Effector memory CD4-positive, alpha-beta T cell (primary cell): ENCODE measurements at places on chromosomes 4 and X.

GRCh38 chrX:117508021-117508420 lies 608.6 kb downstream of the KLHL13 start:
- DNase-seq, result no peak

GRCh38 chrX:9947131-9947794 lies 19.9 kb upstream of the CLDN34 start:
- no peak for DNase-seq

GRCh38 chrX:150984169-150984824 lies 1.2 kb downstream of the HMGB3 start:
- no peak for DNase-seq

- no peak for DNase-seq
Measured at GRCh38 chrX:118356154-118356701, 10.3 kb downstream of the WDR44 start.

GRCh38 chrX:103107836-103108235 lies 14.9 kb upstream of the NXF3 start:
- DNase-seq, result no peak

DNA sequence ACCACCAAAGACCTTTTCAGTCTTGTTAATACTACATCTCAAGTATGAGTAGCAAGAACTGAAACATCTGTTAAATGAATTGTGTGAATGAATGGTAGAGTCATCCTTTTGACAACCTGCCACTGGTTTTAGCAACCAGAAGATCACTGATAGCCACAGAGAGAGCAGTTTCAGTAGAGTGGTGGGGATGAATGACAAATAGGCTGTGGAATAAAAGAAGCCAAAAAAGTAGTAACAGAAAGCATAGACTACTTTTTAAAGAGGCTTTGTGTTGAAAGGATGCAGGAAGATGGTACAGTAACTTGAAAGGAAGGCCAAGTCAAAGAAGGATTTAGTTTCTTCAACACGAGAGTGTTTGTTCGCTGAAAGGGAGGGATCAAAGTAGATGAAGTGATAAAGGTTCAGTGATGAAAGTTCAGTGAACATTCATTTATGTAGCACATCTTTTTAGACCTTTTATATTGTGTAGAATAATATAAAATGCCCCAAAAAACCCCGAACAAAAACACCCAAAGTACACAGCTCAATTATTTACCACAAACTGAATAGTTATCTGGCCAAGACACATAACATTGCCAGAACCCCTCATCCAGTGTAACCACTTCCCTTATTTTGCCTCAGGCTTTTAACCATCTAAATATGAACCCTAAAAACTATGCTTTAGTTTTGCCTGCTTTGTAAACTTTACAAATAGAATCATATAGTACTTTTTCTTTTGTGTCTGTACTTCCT lies 40.1 kb upstream of the EIF1AX start:
- no peak for DNase-seq

GRCh38 chrX:48745222-48745621 lies 16.3 kb upstream of the GLOD5 start:
- no peak for DNase-seq

GRCh38 chr4:41935652-41936021 lies 408 bp downstream of the TMEM33 start:
- DNase-seq, result peak; percentile 2

DNA sequence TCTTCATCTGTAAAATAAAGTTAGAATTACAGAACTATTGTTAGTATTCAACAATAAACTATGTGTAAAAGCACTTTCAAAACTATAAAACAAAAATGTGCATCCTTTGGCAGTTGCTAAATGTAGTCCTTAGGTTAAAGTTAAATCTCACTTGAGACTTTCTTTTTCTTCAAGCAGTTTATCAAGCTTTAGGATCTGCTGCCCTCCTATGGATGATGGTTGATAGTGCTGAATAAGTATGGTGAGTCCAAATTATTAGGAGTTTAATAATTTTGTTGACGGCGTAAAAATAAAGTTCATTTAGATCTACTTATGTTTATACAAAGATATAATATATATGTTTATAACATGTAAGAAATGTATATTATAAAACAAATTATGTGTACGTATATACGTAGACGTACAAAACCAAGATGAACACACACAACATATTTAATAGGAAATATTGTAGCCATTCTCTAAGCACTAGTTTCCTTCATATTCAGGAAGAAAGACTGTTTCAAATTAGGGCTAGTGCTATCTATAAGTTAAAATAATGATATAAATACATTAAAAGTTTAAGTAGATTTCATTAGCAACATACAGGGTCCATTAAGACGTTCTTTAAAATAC lies 22.3 kb downstream of the UGT2A2 start:
- no peak for DNase-seq

DNA sequence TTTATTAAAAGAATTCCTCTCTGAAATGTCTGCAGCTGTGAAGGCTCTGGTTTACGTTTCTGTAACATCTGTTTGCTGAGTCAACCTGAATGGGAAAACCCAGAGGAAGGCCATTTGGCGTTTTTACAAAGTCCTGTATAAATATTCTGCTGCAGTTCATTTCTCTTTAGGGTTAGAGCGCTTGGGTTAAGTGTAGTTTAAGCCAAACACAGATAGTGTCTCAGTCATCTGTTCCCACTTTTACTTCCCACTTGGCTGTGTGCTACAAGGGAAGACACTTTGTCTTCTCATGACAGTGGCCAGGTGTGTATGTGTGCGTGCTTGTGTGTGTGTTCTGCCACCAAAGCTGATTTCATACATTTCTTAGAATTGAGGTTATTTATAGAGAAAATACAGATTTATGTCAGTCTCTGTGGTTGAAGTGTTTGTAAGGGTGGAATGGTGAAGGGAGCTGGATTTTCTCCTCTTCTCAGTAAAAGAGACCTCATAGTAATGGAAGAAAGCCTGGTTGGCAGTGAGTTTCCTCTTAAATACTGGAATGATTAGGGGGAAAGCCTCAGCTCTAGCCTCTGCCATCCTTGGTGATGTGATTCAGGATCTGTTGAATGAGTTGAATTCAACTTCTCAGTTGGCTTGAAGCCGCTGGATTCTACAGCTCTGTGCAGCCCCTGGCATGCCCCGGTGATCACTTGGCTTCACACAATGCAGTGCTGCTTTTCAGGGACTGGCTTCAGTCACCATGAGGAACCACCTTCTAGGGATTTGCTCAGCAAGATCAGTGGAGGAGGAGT lies 50.6 kb downstream of the JADE1 start:
- no peak for DNase-seq

- DNase-seq, result peak; percentile 14
Measured at GRCh38 chr4:56468097-56468422, 643 bp downstream of the SRP72 start.

- no peak for DNase-seq
Measured at GRCh38 chr4:33878710-33879109, 2365.6 kb downstream of the ARAP2 start.

GRCh38 chrX:18938710-18939109 lies 45.2 kb downstream of the PHKA2 start:
- DNase-seq, result no peak

GRCh38 chr4:183888564-183888963 lies 16.5 kb upstream of the STOX2 start:
- DNase-seq, result no peak

DNA sequence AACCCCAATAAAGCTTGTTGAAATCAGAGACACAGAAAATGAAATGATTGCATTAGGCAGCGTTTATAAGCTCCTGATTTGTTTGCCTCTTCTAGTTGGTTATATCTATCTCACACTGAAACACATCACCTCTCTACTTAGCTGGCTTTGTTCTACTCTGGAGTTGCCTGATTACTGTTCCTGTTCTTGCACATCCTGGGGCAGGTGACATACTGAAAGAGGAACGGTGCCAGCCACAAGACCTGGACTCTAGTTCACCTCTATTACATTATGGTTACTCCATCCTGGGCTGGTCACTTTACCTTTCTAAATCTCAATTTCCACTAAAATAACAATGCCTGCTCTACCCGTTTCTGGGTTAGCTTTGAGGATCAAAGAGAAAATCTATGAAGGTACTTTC lies 47.9 kb downstream of the TRIM2 start:
- no peak for DNase-seq

- DNase-seq, result no peak
Measured at GRCh38 chr4:125765941-125766340, 451.2 kb downstream of the FAT4 start.

GRCh38 chr4:79217025-79217424 lies 108.8 kb downstream of the NAA11 start:
- DNase-seq, result no peak

GRCh38 chrX:28854637-28855036 lies 267.4 kb downstream of the IL1RAPL1 start:
- DNase-seq, result no peak

DNA sequence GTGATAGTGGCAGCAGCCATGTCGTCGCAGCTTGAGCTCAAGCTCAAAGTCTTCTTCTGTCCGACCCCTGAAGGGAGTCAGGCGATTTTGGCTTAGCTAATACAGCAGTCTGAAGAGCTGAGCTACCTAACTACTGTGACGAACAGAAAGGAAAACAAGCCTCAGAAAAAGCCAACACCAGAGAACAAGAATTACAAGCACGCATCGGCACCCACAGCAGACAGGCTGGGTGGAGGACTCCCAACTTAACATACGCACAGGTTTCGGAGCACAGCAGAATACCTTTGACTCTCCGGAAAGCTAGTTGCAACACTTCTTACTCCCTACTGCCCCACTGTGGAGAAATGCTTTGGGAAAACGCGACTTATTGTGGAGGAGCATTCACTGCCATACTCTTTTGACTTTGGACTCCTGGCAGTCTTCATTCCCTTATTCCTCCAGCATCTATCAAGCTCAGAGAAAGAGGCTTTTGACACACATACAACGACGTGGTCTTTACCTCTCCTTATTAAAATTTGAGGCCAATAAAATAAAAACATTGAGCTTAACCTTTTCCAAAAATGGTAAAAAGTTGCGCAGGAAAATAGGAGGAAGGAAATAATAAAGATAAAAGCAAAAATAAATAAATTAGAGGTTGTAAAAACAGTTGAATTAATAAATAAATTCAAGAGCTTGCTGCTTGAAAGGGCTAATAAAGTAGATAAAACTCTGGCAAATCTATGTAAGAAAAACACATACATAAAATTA lies 41.3 kb upstream of the GPC3 start:
- DNase-seq, result no peak

DNA sequence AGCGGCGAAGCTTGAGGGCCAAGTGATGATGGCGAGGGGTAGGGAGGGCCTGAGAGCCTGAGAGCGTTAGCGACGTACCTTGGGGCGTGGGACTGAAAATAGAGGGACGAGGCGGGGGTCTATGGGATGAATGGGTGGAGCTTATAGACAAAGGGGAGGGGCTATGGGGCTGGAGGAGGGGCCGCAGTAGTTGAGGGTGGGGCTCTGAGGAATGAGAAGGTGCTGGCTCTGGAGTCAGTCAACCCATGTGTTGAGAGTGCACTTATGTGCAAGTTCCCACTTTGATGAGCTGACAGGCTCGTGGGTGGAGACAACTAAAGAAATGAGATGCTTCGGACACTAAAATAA lies 488 bp downstream of the TBC1D25 start:
- peak; percentile 41 for DNase-seq

GRCh38 chrX:8971116-8971515 lies 62.8 kb downstream of the FAM9B start:
- DNase-seq, result no peak

GRCh38 chr4:88908003-88908402 lies 149.0 kb downstream of the FAM13A start:
- DNase-seq, result no peak

GRCh38 chr4:7759216-7759615 lies 180.4 kb downstream of the AFAP1 start:
- DNase-seq, result peak; percentile 24

GRCh38 chr4:79662651-79663050 lies 254.6 kb upstream of the GK2 start:
- no peak for DNase-seq

- no peak for DNase-seq
Measured at GRCh38 chrX:132807411-132808030, 150.9 kb downstream of the HS6ST2 start.

DNA sequence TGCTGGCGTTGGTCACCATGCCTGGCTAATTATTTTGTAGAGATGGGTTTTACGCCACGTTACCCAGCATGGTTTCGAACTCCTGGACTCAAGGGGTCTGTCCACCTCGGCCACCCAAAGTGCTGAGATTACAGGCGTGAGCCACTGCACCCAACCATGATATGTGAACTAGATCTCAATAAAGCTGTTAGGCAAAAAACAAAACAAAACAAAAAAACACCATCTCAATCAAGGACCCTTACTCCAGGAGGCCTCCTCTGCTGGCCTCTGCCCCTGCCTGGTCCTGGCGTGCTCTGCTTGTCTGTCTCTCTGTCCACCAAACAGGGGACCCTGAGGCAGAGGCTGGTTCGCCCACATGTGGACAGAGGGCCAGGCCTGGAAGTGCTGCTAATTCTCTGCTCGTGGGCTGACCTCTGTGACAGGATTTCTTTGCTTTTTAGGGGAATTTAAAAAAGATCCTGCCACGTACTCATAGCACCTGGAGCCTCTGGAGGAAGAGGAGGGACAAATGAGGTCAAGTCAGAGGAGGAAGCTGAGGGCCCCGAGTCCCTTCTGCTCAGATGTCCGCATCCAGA lies 32.7 kb upstream of the WFS1 start:
- no peak for DNase-seq

GRCh38 chr4:73735231-73735630 lies 5.1 kb upstream of the CXCL8 start:
- no peak for DNase-seq

- no peak for DNase-seq
Measured at GRCh38 chrX:112784692-112785091, 55.9 kb downstream of the AMOT start.

GRCh38 chr4:74653331-74654229 lies 140.7 kb downstream of the BTC start:
- DNase-seq, result no peak

DNA sequence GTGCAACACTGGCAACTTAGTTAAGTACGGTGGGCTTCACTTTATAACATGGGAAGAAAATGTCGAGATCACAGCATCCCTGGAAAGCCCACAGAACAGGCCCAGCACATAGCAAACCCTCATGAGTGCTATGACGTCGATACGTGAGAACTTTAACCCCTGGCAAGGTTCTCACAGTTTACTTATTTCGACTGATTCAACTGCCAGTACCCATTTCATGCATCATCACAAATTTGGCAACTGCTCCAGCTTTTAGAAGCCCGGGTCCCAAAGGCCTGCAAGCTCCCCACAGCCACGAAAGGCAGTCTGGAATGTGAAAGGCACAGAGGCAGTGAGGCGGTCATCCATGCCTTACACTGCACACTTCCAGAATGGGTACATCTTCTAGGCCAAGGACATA lies 41.2 kb downstream of the RELL1 start:
- DNase-seq, result no peak

- no peak for DNase-seq
Measured at GRCh38 chr4:133156096-133156495, 7.0 kb downstream of the PCDH10 start.

GRCh38 chr4:105709081-105709450 lies 482 bp downstream of the GSTCD start:
- DNase-seq, result no peak

- no peak for DNase-seq
Measured at GRCh38 chrX:107323786-107324492, 117.5 kb downstream of the DNAAF6 start.

GRCh38 chrX:140509468-140510305 lies 4.8 kb upstream of the SOX3 start:
- DNase-seq, result no peak

- no peak for DNase-seq
Measured at GRCh38 chr4:2105559-2105958, 46.4 kb downstream of the NAT8L start.
